Tibial nerve (tissue), 4 donors: ENCODE measurements at places on chromosomes 6 and 20.

DNA sequence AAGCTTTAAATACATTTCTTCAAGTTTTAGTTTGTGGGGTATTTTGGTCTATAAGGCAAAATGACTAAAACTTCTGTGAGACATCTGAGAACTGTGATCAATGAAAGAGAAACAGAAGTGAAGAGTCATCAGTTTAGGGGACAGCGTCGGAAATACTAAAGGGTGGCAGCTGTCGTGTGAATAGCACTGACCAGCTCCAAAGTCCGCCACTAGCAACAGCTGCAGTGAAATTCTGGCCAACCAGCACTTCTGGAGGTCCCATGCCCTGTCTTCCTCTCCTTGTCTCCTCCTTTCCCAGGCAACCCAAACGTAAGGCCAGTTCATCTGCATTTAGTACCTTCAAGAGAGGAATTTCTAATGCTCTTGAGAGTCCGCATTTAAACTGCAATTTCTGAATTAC, 87.5 kb downstream of the DACT2 start:
- DNase-seq: no peak

DNA sequence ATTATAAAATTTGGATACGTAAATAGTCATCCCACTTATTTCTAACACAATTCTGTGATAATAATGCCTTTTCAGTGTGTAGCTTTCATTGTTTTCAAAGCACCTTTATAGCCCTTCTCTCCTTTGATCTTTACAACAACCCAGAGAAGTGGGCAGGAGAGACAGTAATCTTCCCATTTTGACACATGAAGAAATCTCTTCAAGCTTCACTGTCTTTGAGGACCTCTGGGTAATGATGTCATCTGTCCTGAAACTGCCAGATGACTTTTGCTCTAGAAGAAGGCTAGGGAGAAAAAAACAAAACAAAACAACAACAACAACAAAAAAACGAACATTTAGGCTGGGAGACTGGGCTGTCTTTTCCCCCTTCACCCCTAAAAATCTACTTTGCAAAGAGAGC, 203.0 kb downstream of the KCNQ5 start:
- no peak for DNase-seq

- DNase-seq: no peak
Measured at GRCh38 chr20:17762873-17763557, 63.2 kb downstream of the BANF2 start.

DNA sequence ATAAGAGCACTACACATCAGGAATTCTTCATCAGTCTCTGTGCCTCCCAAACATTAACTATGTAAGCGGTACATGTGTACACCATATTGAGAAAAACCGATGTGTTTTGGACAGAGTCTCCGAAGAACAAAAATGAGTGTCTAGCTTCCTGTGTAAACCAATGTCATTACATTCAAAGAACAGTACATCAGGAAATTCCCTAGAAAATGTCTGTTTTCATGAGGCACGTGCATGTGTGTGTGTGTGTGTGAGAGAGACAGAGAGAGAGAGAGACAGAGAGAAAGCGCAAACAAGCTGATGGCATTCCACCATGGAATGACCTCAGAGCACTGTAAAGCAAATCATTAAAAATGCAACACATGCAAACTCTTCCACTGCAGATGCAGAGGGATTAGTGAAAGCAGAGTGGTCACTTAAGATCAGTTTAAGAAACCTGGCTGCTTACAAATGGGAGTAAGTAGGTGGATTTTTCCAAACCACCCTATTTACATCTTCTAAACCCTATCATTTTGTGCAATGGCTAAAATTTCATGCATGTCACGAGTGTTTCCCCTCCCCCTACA, 133.9 kb downstream of the HIVEP2 start:
- DNase-seq: no peak

DNA sequence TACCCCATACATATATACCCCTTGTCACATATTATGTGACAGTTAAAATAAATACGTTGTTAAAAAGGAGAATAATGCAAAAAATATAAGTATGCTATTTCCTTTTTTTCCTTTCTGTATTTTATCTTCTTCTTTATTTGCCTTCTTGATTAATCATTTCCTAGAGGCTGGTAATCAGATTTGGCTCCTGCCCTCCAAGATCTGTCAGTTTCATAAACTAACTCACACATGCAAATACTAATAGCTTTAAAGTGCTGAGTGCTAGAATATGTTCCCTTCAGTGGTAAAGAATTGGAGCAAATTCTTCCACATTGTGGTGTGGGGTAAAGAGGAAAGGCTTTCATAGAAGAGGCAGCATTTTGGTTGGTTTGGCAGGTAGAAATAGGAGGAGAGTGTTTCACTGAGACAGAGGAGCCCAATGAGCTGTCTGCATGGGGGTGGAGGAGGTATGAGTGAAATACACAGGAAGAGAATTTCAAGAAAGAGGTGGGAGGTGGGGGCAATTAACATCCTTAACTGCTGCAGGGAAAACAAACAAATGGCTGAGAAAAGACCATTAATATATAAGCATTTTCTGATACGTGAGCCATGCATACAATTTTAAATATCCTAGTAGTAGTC, 523.9 kb downstream of the BMP2 start:
- no peak for DNase-seq

DNA sequence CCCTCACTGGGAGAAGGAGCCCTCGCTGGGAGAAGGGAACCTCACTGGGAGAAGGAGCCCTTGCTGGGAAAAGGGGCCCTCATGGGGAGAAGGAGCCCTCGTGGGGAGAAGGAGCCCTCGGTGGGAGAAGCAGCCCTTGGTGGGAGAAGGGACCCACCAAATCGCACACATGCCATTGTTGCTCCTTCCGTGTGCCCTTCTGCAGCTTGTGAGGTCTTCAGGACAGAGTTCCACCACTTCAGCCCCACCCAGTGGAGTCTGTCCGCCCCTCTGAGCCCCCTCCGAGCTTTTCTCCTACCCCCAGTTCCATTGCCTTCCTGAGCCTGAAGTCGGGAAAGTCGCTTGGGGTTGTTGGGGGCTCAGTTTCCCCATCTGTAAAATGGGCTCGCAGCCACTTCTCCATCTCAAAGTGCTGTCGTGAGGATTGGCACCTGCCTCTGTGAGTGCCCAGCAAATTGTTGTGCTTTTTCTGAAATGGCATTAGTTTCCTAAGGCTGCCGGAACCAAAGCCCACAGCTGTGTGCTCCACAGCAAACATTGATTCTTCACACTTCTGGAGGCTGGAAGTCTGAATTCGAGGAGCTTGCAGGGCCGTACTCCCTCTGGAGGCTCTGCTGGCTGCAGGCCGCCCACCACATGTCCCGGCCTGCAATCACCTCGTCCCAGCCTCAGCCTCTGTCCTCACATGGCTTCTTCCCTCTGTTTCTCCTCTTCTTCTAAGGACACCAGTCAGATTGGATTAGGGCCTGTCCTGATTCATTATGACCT, 124.7 kb upstream of the PMEPA1 start:
- DNase-seq: no peak

- DNase-seq: no peak
Measured at GRCh38 chr6:32234934-32235333, 11.1 kb upstream of the NOTCH4 start.

DNA sequence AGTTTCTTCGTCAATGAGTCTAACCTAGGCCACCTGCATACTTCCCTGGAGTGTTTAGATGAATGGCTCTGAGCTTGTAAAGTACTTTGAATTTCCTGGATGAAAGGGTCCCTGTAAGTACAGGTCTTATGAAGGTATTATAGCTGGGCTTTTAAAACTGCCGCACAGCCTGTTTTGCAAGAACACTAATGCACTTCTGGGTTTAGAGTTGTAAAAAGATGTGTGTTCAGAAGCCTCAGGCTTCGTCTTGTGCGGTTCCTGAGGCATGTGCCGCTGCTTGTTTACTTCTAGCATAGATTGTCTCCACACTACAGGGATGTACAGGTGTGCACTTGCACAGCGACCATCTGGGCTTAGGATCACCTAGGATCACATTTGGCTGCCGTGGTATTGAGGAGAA, 324.5 kb downstream of the SOX4 start:
- no peak for DNase-seq

GRCh38 chr6:149563203-149563927, 2.8 kb upstream of the GINM1 start:
- DNase-seq: no peak

GRCh38 chr6:20252311-20252710, 40.0 kb upstream of the MBOAT1 start:
- DNase-seq: no peak

- no peak for DNase-seq
Measured at GRCh38 chr6:11129908-11130565, 18.5 kb upstream of the ERVFRD-1 start.

GRCh38 chr6:168583821-168584220, 142.8 kb downstream of the SMOC2 start:
- DNase-seq: no peak

- DNase-seq: no peak
Measured at GRCh38 chr6:137870308-137870644, 3.2 kb downstream of the TNFAIP3 start.

DNA sequence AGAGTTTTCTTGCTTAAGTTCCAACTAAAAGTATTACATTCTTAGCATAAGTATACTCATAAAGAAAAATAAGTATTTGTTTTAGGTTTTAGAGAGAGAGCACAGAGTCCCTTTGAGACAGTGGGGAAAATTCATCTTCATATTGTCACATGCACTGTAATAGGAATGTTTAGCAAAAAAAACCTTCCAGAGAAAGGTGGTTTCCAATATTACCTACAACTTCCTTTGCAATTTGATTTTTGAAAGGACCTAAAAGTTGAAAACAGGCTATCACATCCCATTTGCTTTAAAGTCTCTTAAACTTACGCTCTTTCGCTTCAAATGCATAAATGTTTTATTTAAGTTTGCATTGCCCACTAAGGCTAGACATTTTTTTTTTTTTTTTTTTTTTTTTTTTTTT, 86.4 kb downstream of the OPRM1 start:
- no peak for DNase-seq

- no peak for DNase-seq
Measured at GRCh38 chr6:37689381-37689780, 8.3 kb downstream of the MDGA1 start.

GRCh38 chr20:62606551-62607201, 35.6 kb upstream of the SLCO4A1 start:
- DNase-seq: peak; percentile 56

- no peak for DNase-seq
Measured at GRCh38 chr20:19137641-19138040, 74.8 kb upstream of the SLC24A3 start.

DNA sequence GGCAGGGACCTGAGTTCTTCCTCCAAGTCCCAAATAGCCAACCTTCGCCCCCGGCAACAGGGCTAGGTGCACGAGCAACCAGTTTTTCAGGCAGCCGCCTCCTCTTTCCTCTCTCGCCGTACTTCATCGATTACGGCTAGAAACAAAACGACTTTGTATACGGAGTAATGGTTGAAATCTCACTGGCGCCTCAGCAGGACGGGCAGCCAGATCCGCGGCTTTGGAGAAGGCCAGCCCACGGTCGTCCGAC, 333 bp upstream of the SMIM13 start:
- DNase-seq: no peak

GRCh38 chr20:46308258-46309157, at the start of gene CDH22:
TSS of gene CDH22 (minus strand) at chr20:46308498. CDS start at chr20:46251294, 57,204 bp downstream.
- DNase-seq: no peak

DNA sequence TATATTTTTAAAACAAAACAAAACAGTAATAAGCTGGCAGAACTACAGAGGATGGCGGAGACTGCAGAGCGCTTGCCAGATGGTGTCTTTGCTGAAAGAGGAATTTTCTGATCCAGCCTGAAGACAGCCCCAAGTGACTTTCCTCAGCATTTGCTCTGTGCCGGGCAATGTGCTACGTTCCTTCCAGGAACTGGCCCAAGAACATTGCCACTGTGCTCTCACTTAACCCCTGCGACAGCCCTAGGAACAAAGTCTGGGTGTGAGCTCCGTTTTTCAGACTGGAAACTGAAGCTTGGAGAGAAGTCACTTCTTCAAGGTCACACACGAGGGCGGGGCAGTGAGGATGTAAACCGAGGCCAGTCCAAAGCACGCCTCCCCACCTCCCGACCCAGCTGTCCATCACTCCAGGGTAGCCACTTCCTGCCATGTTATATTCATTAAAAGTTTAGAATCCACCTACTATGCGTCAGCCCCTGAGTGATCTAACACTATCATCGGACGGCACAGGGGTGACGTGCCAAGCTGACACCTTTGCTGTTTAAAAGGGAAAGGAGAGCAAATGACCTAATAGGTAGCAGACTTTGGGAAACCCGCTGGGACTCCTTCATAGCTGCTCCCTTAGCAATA, 22.3 kb upstream of the BMP7 start:
- no peak for DNase-seq

GRCh38 chr20:46356195-46357029, 48.1 kb upstream of the CDH22 start:
- DNase-seq: no peak

DNA sequence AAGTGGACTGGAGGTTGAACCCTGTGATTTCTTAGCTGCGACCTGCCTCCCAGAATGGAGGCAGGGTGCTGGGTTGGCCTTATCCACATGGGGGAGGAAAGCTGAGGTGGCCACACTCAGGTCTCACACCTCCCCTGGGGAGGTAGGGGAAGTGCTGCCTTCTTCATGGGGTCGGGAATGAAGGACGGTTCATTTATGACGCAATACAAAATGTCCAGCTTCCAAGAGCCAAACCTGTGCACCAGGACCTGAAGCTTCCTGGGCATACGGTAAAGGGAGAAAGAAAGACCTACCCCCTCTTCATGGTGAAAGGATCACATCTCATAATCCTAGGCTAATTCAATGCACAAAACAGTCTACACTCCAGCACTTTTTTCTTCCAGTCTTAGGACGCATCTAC, 150.6 kb upstream of the CDYL start:
- DNase-seq: no peak

- DNase-seq: no peak
Measured at GRCh38 chr6:13671548-13672127, 40.0 kb downstream of the RANBP9 start.

DNA sequence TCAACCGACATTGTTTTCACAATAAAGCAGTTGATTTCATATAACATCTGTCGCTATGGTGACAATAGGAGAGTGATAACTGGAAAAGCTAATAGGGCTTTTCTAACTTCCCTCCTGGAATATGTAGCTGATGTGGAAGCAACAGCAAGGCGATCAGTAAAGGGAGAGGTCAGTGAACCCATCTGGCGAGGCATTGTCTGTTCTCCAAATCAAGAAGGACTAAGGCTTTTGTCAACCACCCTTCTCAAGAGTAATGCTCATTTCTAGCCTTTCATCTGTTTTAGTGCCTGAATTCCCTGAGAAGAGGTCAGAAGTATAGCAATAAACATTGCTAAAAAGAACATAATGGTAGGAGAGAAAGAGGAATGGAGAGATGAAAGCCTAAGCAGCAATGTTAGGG, 201.3 kb downstream of the AKAP7 start:
- no peak for DNase-seq

- DNase-seq: no peak
Measured at GRCh38 chr6:120211955-120212792, 862.6 kb upstream of the MAN1A1 start.

DNA sequence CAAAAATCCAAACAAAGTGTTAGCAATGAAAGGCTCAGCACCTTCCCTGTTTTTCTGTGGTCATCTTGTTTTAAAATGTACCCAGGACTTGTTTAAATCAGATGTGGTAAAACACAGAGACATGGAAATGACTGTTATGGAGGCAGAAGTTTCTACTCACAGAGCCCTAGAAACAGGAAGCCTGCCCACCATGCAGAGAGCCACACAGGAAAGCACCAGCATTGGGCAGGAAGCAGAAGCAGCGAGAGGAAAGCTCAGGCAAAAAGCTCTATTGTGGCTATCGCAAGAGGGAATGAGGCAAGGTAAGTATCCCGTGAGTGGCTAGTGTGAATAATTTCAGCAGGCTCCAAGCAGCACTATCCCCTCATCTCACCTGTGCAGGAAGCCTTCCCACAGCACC, 42.8 kb downstream of the GPR6 start:
- DNase-seq: no peak
